ELR (cell line): ENCODE measurements at places on chromosomes 2 and 18.

DNA sequence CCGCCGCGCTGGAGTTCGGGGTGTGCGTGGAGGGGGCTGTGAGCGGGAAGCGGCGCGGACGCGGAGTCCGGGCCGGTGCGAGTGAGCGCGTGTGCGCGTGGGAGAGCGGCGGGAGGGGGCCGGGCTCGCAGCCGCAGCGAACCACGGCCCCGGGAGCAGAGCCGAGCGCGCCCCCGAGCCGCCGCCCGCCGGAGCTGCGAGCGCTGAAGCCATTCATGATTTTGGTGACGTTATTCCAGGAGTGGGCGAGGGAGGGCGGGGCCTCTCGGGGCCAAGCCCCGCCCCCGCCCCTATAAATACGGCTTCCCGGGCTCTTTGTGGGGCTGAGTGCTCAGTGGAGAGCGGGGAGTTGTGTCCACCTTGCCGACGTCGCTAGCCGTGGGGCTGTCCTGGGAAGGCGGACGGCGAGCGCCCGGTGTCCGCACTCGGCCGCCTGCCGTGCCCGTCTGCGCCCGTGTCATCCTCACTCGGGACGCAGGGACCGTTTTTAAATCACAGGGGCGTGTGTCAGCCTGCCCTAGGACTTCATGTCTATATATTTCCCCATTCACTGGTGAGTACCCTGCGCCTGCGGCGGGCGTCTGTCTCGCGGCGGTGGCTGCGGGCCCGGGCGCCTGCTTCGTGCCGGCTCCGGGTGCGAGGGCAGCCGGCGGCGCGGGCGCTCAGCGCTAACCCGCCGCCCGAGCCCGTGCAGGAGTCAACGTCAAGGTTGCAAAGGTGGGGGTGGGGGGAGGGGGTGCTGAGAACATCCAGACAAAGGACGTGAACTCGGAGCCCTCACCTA lies at the start of gene LBH:
TSS of gene LBH (plus strand) at position 323 of the 784 bp plus-strand sequence. CDS start at position 528, 205 bp downstream.
- peak; percentile 31 for DNase-seq

DNA sequence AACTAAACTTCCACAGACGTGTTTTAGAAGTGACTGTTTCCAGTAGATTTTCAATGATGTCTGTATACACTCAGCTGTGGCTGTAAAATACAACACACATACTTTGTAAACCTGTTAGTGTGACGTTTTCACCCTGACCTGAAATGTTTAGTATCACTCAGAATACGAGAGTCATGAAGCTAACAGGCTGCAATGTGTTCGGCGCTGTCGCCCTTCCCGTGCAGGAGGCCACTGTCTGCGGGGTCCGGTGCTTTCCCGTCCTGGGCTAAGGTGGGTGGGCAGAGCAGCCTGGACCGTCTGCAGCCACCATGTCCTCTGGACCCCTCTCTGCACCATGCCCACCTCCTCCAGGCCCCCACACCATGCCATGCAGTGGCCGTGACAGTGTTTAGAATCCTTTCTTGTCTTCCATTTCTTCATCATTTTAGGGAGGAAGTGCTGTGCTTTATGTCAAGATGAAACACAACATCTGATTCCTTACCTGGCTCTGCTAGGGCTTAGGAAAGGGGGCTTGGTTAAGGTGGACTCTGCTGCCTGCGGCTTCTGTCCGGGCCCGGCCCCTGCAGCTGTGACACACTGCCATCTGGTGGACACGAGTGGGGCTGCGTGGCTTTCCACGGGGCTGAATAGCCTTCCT lies 53.8 kb upstream of the RBM44 start:
- peak; percentile 62 for DNase-seq

GRCh38 chr18:62018034-62018758 lies 125.4 kb upstream of the RNF152 start:
- DNase-seq, result no peak

GRCh38 chr2:37366773-37367172 lies 22.3 kb downstream of the QPCT start:
- DNase-seq, result no peak
